GM06990 (cell line): ENCODE measurements at places on chromosomes 2 and 18.

- peak; percentile 77 for DNase-seq
These were observed 523 bp downstream of the KCTD1 start for GRCh38 chr18:26547646-26548414.

DNA sequence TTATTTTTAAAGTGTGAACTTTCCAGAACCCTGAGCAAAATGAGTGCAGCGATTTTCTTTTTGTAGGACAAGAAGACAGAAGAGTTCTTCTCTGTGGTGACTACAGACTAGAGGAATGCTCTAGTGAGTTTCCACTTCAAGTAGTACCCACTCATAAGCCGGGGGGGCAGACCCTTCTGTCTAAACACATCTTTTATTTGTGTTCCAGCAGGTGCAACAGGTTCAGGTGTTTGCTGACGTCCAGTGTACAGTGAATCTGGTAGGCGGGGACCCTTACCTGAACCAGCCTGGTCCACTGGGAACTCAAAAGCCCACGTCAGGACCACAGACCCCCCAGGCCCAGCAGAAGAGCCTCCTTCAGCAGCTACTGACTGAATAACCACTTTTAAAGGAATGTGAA, 25.2 kb downstream of the PTRHD1 start:
- no peak for DNase-seq

DNA sequence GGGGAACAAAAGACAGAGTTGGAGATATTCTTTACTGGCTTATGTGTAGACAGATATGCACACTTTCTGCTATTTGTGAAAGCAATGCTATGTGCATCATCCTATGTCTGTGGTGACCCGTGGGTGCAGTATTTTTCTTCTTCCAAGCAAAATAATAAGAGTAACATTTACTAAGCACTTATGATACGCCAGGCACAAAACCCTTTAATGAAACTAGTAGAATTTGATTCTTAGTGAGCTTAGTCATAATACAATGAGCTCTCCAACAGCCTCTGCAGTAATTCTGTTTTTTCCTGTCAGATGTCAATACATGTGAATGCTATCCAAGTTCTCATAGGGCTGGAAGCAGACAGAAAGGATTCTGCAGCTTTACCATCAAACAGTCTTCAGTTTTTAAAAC, 130.6 kb downstream of the RAD51AP2 start:
- DNase-seq: no peak

- no peak for DNase-seq
These were observed 3.9 kb upstream of the SH3RF3 start for GRCh38 chr2:109124982-109125592.

- no peak for DNase-seq
These were observed 40.2 kb downstream of the ALK start for GRCh38 chr2:29881089-29881730.

DNA sequence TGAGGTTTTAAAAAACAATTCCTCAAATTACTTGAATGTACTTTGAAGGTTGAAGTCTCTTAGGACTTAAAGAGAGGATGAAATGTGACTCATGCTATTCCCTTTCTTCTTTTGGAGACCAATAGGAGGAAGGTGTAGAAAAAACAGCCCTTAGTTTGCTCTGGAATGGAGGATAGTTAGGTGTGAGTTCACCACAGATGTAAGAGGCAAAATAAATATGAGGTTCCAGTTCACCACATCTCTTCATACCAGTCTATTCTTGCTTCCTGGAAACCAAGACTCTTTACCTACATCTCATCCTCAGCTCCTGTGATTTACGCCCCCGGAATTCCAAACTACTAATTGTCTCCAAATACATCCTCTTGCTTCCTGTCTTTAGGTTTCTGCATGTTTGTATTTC, 77.5 kb upstream of the TTC21B start:
- DNase-seq: no peak

DNA sequence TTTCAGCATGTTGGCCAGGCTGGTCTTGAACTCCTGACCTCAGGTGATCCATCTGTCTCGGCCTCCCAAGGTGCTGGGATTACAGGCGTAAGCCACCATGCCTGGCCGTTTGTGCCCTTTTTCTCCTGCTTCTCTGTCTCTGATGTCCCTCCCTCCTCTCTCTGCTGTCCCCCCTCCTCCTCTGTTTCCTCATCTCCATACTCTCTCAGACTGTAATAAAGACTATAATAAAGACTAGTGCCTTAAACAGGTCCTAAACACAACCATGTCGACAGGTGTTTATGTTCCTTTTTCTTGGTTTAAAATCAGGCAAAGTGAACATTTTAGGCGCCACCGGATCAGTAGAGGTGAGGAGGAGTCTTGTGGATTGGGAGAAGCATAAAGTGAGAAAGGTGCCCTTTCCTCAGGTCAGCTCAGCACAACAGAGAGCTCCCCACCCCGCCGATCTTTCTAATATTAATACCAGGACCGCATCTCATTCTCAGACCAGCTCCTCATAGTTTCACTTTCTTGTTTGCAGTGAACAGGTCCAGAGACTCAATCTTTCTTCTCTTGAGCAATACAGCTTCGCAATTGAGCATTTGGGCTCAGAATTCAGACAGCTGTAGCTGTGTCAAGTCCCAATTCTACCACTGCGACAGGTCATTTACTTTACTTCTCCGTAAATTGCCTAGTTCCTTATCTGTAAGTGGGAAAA, 23.7 kb downstream of the TIMM21 start:
- DNase-seq: no peak

- no peak for DNase-seq
These were observed 89.4 kb upstream of the LRRTM1 start for GRCh38 chr2:80393991-80394390.

DNA sequence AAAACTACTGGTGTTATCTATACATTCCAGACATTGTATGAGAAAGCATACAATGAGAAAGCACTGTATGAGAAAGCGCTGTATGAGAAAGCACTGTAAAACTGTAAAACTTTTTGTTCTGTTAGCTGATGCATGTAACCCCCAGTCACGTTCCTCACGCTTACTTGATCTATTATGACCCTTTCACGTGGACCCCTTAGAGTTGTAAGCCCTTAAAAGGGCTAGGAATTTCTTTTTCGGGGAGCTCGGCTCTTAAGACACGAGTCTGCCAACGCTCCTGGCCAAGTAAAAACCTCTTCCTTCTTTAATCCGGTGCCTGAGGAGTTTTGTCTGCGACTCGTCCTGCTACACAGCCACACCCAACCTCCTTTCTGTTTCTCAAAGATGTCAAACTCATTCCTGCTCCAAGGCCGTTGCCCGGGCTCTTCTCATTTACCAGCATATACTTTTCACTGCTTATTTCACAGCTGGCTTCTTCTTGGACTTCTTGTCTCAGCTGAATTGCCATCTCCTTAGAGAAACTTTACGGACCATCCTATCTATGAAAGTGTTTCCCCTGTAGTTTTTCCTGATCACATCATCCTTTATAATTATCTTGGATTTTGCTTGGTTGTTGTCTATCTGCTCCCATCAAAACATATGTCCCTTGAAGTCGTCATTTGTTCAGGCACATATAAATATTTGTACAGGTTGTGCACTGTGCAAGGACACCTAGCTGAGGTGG, 29.8 kb upstream of the YES1 start:
- DNase-seq: no peak

- no peak for DNase-seq
These were observed 82.8 kb upstream of the CD28 start for GRCh38 chr2:203623661-203624060.

GRCh38 chr2:222239091-222239490, 59.7 kb downstream of the PAX3 start:
- DNase-seq: no peak

- no peak for DNase-seq
These were observed 258.8 kb downstream of the MREG start for GRCh38 chr2:215754546-215754945.

- DNase-seq: no peak
These were observed 31.7 kb upstream of the ASAP2 start for GRCh38 chr2:9174771-9175437.

DNA sequence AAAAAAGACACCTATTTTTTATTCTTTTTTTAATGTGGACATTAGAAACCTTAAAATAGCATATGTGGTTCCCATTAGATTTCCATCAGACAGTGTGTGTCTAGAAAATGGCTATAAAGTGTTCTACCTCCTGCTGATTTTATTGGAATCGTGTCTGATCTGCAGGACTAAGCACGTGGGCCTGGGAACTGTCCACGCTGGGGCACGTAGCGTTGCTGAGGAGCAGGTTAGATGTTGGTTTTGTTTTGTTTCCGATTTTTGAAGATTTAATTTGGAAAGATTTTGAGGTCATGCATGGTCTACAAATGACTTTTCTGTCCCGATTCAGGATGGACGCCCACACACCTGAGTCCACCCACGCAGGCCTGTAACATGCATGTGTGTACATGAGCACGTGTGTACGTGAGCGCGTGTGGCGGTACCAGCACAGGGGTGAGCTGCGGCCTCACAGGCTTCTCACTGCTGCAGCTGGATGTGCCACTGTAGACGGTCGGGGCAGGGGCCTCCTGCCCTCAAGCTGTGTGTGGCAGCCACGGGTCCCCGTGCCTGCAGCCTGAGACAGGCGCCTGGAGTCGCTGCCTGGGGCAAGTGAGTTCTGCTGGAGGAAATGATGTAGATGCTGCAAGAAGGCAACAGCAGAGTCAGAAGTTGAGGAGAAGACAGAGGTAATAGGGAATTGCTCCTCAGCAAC, 99.7 kb upstream of the CTDP1 start:
- DNase-seq: no peak

- no peak for DNase-seq
These were observed 400.2 kb upstream of the SALL3 start for GRCh38 chr18:78579449-78579848.

- peak; percentile 66 for DNase-seq
These were observed 27.0 kb downstream of the IRS1 start for GRCh38 chr2:226772389-226773179.

- DNase-seq: peak; percentile 60
These were observed 13.6 kb upstream of the ANKRD53 start for GRCh38 chr2:70964596-70965386.

GRCh38 chr2:200747668-200748618, 63.8 kb upstream of the BZW1 start:
- no peak for DNase-seq

DNA sequence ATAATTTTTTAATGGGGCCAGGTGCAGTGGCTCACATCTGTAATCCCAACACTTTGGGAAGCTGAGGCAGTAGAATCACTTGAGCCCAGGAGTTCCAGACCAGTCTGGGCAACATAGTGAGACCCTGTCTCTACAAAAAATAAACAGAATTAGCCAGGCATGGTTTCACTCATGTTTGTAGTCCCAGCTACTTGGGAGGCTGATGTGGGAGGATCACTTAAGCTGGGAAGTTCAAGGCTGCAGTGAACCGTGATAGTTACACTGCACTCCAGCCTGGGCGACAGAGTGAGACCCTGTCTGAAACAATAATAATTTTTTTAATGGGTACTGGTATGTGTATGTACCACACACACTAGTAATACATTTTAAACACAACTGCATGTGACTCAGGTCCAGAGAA, 2.4 kb downstream of the ARL6IP6 start:
- no peak for DNase-seq

GRCh38 chr2:30213907-30214463, 17.3 kb upstream of the LBH start:
- no peak for DNase-seq

DNA sequence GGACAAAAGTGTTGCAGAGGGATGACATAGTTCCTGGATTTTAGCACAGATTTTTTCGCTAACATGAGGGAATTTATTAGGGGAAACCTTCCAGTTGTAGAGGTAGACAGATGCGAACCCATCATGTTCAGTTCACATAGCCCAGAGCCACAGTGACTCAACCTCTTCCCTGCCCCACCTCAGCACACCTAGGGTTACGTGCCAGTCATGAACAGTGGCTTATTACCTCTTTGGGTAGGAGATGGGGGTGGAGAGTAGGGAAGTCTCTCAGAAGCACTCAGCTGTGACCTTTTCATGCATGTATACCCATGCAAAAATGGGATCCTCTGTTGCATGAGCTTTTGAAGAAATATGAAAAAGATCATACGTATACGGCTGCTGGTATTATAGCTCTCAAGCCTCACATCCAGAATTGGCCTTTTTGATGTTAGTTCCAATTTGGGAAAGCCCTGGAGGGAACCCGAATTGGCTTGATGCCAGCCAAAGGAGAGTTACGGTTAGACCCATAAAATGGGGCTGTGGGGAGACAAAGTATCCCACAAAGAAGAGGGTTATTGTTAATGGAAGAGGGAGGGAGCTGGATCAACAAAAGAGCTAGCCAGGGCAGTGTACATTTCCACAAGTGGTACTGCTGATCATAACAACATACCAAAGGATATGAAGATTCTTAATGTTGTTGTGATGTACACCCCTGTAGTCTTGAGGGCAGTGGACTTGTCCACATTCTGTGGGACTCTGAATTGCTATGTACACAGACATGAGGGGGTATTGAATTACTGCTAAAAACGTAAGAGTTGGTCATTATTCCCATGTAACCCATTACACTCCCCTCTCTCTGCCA, 4.9 kb downstream of the TANC1 start:
- DNase-seq: no peak

GRCh38 chr2:200483729-200484198, 26.1 kb downstream of the KCTD18 start:
- DNase-seq: no peak

DNA sequence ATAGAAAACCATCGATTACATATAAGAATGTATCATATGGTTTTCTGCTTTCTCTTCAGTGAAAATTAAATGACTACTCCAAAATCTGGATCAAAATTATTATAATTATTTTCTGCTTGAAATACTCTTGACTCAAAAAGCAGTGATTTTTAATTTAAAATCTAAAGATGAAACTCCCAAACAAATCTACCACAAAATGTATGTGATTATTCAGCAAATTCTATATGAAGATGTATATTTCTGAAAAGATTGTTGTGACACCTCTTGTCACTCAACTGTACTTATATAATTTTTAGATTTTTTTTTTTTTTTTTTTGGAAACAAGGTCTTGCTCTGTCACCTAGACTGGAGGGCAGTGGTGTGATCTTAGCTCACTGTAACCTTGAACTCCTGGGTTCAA, 98.6 kb downstream of the MTCL1 start:
- no peak for DNase-seq

DNA sequence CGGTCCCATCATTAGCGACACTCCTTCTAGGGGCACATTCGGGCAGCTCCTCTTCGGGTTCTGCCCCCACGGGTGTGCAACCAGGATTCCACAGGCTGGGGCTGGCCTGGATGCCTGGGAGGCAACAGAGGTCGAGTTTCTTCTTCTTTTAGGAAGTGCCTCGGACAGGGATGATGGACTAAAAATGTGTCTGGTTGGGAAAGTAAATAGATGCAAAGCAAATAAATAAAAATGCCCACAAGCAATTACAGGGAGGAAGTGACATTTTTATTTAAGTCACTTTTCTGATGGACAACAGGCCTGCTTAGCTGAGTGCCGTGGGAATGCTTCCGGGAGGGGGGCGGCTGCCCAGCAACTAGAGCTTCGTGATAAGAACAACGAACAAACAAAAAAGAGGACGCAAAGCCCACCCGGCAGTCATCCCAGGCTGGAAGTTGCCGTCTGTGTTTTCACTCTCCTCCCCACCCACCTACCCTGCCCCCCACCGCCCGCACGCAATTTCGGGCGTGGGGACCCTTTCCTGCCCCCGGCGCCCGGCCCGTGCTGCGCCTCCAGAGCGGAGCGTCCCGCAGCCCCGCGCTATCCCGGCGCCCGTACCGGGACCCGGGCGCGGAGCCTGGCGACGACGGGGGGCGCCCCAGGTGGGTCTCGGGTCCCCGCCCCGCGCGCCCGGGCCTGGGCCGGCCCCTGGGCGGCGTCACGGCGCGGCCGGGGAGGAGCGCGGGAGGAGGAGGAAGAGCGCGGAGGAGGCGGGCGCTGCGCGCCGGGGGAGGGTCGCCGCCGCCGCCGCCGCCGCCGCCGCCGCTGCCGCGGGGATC, 412 bp upstream of the NCK2 start:
- peak; percentile 74 for DNase-seq
